ENCODE measurements at places on chromosomes 1 and 21. TPM values are rescaled to one million over a fixed set of nuclear protein-coding genes. Genes with fewer than 3 reads are reported as not detected.

- DNase-seq: no peak
Measured at GRCh38 chr1:155145491-155145890, 5.2 kb upstream of the DPM3 start.

The TRIM67 gene
- 2.9 TPM for total RNA-seq

The NGF gene
- 41.4 TPM for total RNA-seq

GRCh38 chr1:2311184-2312032 is 79.9 kb downstream of the MORN1 start:
- DNase-seq: no peak

The LYPD8 gene
- total RNA-seq: not detected

The S100A13 gene
- total RNA-seq: 98.4 TPM

GRCh38 chr21:32320059-32320458 is 21.4 kb downstream of the MRAP start:
- DNase-seq: no peak

- DNase-seq: no peak
Measured at GRCh38 chr21:36073181-36073580, 3.4 kb downstream of the CBR1 start.

The NID1 gene
- total RNA-seq: 99.1 TPM

- no peak for DNase-seq
Measured at GRCh38 chr1:243341074-243341473, 85.2 kb downstream of the SDCCAG8 start.

DNA sequence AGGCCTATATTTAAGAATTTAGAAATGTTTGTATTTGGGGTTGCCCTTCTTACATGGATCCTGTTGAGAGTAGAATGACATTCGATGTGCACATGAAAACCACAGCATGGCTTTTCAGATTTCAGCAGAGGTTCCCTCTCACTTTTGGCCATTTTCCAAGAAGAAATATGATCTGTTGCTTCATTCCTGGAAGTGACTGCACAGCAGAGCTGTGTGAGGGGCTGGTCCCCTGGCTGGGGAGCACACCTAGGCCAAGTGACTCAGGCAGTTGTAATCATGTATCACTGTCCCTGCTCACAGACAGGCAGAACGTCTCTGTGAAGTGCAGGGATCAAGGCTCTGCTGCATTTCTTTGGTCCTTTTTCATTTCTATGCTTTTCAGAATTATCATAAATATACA is 32.3 kb downstream of the AGT start:
- no peak for DNase-seq

DNA sequence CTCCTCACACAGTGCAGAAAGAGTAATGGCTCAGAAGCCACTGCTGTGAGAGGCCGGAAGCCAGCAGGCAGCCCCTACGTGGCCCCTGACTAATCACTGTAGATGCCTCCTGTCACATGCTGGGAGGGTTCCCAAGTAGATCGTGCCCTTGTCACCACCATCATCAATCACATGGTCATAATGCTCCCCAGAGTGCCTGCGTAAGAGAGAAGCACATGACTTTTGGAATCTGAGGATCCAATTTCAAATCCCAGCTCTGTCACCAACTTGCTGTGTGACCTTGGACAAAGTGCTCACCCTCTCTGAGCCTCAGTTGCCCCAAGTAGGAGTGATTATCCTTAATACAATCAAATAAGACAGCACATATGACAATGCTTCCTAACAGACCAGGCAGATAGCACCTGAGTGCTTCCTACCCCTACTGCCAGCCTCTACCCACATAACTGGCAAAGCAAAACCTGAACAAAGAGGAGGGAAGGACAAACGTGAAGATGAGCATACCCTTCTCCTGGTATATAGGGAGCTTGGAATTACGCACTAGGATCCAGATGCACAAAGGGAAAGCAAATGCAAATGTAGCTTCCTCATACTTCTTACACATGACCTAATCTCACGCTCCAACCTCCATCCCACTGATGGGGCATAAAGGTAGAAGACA is 65.7 kb downstream of the SDC3 start:
- no peak for DNase-seq

GRCh38 chr1:12014141-12014991 is 4.9 kb upstream of the MIIP start:
- DNase-seq: no peak

DNA sequence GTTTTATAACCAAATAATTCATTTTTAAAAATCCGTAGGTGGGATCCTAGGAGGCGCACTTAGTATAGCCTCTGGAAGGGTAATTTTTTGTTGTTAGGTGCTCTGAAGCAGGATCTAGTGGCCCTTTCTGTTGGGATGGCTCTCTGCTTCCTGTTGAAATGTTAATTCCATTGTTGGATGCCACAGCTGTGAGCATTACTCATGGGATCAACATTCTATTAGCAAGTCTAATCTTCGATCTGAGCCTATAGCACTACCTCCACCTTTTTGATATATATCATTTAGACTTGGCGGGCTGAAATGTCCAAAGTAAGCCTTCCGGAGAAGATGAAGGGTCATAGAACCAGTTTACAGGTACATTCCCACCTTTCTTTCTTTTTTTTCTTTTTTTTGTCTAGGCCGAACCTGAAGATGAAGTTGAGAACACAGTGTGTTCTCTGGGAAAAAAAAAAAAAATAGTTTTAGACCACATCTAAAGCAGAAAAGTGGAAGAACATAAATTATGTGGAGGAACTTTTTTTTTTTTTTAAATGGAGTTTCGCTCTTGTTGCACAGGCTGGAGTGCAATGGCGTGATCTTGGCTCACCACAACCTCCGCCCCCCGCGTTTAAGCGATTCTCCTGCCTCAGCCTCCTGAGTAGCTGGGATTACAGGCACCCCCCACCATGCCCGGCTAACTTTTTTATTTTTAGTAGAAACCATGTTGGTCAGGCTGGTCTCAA is 1.4 kb downstream of the CXADR start:
- DNase-seq: no peak

The FCRL3 gene
- not detected for total RNA-seq

DNA sequence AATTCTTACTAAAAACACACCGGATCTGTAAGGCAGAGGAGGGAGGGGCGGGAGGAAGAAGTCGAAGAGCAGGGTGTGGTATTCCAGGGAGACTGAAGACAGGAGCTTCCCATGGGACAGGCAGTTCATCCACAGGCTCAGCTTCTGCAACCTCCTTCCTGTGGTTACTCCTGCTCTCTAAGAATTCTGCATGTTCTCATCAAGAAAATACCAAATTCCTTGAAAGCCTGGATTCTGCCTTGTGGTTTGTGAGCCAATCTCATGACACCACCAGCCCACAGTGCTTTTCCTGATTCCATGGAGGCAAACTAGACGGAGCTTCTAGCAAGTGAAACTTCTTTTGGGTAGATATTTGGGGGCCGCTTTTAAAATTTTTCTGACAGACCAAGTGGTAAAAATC is 1.1 kb upstream of the ST6GALNAC3 start:
- DNase-seq: no peak

- DNase-seq: no peak
Measured at GRCh38 chr1:116401646-116402176, 28.7 kb downstream of the ATP1A1 start.

The HSD3B1 gene
- total RNA-seq: not detected

DNA sequence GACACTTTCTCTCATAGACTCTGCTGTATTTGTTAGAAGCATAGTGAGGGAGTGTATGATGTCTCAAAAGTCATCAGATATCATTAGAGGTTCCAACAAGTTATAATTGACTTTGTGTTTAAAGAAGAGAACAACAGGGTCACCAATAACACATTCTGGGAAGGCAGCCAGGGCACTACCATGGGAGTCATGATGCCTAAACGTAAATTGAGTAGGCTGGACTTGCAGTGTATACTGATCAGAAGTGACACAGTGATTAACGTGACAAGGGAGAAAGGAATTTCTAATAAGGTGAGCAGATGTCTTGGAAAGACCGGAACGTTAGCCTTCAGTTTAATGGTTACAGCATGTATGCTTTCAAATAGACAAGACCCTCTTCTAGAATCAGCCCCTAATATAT is 973.2 kb downstream of the NCAM2 start:
- no peak for DNase-seq

DNA sequence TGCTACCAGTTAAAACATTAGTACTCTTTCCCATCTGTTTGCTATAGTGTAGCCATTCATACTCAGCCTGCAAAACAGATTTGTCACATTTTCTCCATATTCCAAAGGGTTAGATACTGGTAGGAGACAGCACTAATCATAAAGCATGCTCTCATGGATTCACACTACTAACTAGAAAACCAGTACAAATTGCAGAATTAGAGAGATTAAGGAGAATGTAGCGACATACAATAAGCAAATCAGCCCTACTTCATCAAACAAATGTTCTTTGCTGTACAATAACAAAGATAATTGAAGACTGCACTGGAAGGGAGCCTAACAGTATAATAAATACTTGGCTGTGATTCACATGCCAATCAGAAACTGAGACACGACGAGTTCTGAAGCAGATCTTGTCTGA is 368.0 kb upstream of the PRMT6 start:
- no peak for DNase-seq

The VASH2 gene
- 2.8 TPM for total RNA-seq

GRCh38 chr1:93827128-93827527 is 51.9 kb downstream of the DNTTIP2 start:
- DNase-seq: no peak

DNA sequence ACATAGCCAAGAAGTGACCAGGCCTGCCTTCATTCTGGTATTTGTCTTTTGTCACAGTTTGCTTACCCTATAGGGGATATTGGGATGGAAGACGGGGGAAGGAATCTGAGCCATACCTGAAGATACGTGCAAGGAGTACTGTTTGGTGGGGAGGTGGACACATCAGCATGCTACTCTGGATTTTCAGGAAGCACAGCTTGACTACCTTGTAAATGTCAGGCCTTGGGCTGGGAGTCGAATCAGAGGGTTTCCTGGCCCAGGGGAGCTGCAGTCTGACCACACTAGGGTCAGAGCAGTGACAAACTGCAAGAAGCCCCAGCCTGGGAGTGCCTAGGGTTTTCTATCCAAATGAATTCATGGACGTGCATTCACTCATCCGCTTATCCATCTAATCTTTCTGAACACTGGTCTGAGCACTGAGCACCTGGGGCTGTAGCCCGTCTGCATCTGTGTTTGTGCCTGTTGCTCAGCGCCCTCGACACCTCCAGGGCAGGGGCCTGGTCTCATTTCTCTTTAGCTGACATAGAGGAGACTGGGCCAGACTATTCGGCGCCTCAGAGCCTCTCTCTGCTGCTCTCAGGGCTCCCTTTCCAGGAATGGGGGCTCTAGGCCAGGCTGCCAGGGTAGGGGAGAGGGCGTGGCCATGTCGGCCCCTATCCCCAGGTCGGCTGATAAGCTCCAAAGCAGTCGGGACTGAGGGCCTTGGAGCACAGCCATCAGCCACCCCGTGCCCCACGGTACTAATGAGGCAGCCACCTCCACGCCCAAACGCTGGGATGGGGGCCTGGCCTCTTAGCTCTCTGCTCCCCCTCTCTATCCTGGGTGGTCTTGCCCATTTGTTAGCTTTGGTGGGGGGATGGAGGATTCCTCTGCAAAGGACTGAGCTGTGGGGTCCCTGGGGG is 47.0 kb upstream of the SLC2A1 start:
- no peak for DNase-seq

DNA sequence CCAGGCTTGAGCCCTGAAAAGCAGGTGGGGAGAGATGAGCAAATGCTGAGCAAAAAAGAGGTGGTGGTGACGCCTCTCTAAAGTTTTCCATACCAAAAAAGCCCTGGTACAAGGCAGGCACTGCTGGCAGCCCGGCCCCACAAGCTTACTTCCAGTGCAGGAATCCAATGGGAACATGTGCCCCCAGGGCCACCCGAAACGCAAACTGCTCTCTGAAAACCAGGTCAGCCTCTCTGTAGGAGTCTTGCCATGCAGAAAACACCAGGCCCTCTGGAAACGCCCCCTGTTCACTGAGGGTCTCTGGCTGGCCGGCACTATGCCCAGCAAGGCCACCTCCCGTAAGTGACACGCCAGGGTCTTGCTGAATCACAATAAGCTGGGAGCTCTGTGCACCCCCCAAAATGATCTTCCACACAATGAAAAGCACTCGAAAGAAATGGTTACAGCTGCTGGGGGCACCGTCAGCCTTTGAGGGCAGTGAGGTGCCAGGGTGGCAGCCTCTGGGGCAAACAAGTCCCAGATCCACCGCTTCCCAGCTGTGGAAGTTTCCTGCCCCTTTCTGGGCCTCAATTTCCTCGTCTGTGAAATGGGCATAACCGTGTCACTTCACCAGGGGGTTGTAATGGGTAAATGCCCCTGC is 170.5 kb downstream of the TOMM20 start:
- no peak for DNase-seq

- no peak for DNase-seq
Measured at GRCh38 chr1:47175227-47175934, 14.5 kb downstream of the PDZK1IP1 start.

The ATP8B2 gene
- 86.6 TPM for total RNA-seq

The HHIPL2 gene
- not detected for total RNA-seq

- DNase-seq: no peak
Measured at GRCh38 chr1:28306301-28306949, 22.4 kb upstream of the MED18 start.

DNA sequence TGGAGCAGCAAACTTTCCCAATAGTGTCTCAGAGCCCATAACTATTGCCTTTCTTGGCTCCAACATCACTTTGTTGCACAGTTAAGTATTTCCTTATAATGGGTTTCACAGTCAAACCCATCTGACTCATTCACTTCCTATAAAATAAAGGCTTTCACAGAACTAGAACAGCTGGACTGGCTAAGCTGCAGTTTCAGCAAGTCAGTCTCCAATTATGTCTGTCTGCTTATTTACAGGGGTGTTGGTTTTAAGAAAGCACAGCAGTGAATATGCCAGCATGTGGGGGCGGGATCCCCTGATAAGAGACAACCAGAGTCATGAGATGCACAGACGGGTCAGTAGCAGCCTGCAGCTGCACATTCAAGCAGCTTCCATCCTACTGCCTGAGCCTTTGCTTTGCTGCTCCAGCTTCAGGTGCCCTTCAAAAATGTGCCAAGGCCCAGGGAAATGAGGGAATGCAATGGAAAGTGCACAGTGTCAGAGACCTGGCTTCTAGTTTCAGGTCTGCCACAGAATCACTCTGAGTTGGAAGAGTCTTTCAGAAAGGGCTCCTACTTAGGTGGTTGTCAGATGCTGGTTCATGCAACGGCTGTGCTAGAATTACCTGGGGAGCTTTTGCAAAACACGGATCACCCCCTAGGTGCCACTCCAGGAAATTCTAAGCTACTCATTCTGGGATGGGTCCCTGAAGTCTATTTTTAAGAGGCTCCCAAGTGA is 24.8 kb downstream of the RNF19B start:
- no peak for DNase-seq

- no peak for DNase-seq
Measured at GRCh38 chr1:44775930-44776729, 790 bp downstream of the RPS8 start.

All from chondrocyte (in vitro differentiated cells).